Activated T-helper 1 cell treated with anti-CD3 and anti-CD28 coated beads, Interleukin-2, amount 50 U/mL, for 16 hours (primary cell): ENCODE measurements at places on chromosomes 1 and 21.

GRCh38 chr1:162070094-162070748 is 730 bp downstream of the NOS1AP start:
- no peak for DNase-seq

DNA sequence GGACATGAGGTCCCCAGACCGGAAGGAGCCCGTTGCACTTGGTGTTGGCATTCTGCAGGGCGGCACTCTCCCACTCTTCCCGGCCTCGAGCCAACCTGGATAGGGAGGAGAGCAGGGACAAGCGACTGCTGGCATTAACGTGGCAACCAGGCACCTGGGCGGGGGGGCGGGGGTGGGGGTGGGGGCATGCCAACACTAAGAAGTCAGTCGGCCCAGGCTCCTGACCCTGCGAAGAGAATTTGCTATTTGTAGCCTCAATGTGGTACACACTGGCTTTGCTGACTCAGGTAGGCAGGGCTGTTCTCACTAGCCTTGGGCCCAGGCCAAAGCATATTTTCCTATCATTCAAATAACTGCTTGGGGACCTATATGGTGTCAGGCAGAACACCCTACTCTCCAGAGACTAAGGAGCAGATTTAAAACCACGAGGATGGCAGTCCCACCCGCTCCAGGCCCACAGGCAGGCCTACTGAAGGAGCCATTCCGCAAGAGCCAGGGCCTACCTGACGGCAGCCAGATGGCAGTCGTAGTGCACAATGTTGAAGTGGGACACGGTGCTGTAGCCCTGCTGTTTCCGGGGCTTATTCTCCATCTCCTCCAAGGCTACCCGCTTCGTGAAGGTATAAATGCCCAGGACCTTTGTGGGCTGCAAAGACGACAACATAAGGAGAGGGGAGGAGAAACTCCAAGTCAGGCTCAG is 123.7 kb downstream of the UBR4 start:
- DNase-seq, result no peak

- no peak for DNase-seq
Observed at GRCh38 chr1:110218739-110219138, 8.6 kb downstream of the KCNC4 start.

DNA sequence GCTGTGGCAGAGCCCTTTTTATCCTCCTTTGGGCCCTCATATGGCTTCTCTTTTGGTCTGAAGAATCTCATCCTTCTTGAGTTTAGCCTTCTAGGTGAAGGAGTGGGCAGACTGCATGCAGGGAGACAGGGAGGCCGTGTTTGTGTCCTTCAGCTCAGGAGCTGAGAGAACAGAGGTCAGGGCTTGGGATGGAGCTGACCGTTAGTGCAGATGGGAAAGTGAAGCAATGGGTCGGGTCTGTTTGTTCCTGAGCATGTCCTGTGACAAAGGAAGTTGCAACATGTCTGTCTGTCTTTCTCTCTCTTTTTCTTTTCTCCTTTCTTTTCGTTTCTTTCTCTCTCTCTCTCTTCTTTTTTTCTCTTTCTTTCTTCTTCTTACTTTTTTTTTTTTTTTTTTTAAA is 14.9 kb downstream of the MAPKAPK2 start:
- DNase-seq, result no peak

DNA sequence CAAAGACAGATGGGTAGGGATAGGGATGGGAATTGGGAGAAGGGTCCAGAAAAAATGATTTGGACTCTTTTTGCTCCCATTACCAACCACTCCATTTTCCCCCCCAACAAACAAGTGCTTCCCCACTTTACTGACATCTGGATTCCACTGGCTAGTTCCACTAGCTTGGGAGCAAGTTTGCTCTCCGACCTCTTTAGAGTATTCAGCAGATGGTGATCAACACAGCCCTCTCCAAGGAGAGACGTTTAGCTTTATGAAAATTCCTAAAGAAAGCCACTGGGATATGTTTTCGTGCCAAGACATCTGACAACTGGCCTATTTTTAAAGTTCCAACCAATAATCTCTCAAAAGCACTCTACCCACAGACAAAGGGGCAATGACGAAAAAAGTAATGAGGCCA is 50.3 kb downstream of the ITPKB start:
- no peak for DNase-seq
